ENCODE measurements at places on chromosomes 6 and 20.

DNA sequence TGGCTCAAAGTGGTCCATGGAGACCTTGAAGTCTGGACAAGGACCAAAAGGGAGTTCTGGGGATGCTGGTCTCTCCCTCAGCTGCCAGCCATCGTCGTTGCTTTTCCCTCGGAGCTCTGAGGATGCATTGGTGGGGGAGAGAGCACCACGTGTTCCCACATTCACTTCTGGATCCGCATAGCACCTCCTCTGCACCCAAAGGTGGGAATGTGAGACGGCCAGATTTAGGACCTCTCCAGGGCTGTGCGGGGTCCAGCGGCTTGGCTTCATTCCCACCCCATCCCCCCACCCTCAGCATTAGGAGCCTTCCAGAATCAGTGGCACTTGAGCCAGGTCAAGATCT, 1.1 kb downstream of the EPB41L1 start:
- DNase-seq = no peak

DNA sequence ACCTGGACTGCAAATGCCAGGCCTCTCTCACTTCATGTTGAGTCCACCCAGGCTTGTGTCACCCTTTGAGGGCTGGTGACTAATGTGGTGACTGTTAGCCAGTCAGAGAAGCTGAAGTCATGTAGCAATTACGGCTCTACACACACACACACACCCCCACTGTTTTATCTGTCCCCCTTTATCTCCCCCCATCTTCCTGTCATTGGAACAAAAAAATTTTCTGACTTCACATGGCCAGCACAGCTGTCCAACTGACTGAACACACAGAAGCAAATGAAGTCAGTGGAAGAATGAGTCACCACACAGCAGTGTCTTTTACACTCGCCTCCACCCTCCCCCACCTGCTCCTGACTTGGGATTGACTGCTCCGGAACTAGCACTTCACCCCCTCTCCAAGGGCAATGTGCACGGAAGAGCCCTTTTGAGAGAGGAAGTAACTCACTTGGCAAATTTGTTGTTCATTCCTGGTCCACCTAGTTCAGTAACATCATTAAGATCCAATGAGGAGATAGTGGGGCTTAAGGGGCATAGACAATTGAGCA, 198.0 kb downstream of the RNF144B start:
- no peak for DNase-seq

- DNase-seq = no peak
Measured at GRCh38 chr6:19416811-19417210, 420.4 kb upstream of the ID4 start.

DNA sequence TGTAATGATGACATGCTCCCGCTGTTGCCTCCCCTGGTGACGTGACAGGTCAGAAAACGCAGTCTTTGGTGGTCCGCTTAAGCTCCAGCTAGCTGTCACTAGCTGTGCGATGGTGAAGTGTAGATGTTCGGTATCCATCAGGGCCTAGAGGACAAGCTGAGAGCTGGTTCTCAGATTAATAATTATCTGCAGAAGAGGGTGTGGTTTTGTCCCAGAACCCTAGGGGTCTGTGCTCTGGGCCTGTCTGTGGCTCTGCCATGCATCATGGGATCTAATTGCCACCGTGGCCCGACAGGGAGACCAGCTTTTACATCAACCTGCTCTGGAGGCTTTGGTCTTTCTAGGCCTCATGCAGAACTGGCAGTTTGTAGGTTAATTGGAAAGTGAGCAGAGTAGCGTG, 34.1 kb downstream of the ERMARD start:
- DNase-seq = no peak

- DNase-seq = no peak
Measured at GRCh38 chr20:31666258-31667042, 28.7 kb downstream of the COX4I2 start.

- no peak for DNase-seq
Measured at GRCh38 chr6:136108361-136108945, 141.7 kb downstream of the MTFR2 start.
